ENCODE measurements at places on chromosomes 3 and 15.

DNA sequence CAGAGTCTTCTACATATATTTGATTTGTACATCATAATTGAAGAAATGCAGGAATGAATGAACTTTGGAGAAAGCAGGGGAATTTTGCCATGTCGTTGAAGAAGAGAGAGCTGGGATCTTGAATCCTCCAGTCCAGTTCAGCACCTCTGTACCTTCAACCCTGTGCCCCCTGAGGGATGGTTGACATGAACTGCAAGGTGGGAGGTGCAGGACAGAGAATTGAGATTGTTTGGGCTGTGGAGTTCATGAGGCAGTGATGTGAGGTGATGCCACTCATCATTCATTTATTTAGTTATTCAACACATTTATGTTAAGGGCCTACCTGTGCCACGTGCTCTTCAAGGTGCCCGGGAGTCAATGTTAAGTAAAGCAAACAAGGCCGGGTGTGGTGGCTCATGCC lies 104.6 kb downstream of the ARNT2 start:
- DNase-seq, result no peak

DNA sequence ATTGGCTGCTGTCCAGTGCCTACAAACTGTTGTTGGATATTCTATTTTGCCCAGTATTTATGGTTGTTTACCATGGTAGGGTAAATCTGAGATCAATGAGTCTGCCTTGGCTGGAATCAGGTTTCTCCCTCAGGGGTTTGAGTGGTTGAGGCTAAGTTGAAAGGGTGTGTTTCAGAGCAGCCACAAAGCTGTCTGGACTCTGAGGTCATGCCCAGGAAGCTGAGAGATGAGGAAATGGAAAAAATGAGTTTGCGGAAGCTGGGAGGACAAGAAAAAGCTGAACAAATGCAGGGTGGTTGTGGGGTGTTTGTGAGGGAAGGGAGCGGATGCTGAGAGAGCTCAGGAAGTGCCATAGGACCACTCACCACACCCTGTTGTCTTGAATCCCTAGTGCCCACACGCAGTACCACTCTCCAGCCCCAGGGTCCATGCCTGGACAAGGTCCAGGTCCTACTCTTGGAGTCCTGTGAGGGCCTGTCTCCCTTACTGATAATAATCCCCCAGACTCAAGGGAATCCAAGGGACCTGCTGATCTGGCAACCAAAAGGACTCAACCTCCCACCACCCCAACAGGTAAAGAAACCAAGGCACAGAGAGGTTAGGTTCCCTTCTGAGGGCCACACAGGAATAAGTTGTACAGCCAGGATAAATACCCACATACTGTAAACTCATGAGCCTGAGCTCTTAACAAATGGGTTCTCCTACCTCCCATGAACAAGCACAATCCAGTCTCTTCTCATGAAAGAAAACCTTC lies 81.6 kb downstream of the PPCDC start:
- no peak for DNase-seq

GRCh38 chr3:25289663-25290062 lies 138.4 kb upstream of the RARB start:
- no peak for DNase-seq

GRCh38 chr3:66467996-66468735 lies 32.7 kb downstream of the LRIG1 start:
- DNase-seq, result no peak

DNA sequence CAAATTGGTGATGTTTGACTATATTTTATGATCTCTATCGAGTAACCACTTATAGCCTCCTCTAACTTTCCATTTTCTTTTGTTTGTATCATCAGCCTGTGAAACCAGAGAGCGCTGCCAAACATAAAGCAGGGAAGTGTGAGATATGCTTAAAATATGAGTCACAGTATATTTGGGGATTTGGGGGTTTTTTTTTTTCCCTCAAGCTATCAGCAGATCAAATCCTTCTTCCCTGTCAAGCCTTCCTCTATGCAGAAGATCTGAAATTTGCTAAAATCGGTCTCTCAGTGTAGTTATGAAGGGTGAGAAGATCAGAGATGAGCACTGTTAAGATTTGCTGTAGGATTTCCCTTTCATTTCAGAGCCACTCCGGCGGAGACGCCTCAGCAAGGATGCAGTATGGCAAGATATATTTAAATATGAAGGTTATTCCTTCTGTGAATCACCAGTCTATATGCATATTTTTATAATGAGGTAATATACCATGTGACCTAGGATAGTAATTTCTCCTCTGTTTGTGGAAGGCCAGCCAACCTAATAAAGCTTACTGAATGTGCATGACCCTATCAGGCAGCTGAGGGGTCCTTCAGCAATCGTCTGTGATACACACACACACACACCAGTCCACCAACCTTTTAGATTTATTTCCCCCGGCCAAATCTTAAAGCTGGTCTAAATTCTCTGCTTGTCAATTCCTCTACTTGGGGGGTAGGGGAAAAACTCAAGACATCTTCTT lies 474.1 kb downstream of the FOXP1 start:
- no peak for DNase-seq

GRCh38 chr3:156497326-156497725 lies 57.6 kb downstream of the SSR3 start:
- DNase-seq, result no peak
